NAMALWA (cell line): ENCODE measurements at places on chromosomes 7 and 10.

- no peak for DNase-seq
These were observed 26.6 kb downstream of the RHEB start for GRCh38 chr7:151493083-151493482.

GRCh38 chr10:92238586-92239098 lies 52.2 kb downstream of the CPEB3 start:
- no peak for DNase-seq

DNA sequence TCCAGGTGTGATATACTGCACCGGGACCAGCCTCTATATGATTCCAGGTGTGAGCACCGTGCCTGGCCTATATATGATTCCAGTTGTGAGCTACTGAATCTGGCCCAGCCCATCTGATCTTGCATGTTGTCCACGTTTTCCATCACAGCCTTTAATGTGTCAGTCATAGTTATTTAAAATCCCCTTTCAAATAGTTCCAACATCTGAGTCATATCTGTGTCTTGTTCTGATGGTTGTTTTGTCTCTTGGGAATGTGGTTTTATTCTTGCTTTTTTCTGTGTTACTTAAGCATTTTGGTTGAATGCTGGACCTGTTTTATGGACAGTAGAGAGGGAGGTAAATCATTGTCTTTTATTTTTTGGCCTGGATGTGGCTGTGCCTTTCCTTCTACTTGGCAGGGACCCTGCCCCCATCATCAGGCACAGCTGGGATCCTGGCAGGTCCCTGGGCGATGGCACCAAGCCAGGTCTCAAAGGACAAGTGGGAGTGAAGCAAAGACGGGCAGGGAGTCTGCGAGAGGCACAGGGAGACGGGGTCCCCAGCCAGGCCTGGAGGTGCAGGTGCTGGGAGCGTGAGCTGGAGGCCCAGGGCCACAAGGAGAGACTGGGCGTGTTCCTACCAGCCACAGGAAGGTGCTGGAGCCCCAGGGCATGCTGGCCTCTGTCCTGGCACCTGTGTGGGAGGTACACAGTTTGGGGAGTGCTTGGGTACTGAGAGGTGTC lies 94.7 kb downstream of the DYNC2I1 start:
- DNase-seq = no peak

GRCh38 chr7:155001756-155002410 lies 1.0 kb downstream of the PAXIP1 start:
- DNase-seq = peak; percentile 44

DNA sequence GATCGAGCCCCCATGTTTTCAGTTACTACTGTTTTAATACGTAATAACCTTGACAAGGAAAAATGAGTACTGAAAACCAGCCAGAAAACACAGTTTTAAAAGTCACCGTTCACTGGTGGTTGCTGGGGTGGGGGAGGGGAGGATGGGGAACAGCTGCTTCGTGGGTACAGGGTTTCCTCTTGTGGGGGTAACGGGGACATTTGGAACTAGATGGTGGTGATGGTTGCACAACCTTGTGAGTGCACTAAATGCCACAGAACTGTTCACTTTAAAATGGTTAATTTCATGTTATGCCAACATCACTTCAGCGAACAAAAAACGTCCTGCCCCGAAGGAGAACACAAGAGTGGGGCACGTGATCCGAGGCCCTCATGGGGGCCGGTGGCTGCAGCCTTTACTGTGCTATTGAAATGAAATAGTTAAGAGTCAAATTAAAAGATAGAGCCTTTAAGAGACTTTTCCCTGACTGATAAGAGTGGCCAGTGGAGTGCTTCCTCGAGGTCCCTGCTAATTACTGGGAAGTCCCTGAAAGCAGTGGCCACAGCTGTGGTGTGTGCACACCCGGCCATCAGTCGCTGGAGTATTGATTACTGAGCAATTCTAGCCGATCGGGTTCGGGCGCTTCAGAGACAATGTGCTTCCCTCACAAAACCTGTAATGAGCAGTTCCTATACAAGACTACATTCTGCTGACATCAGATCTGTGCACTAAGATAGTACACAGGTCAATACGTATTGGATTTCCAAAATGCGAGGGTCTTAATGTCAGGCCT lies 80.3 kb downstream of the EBF3 start:
- no peak for DNase-seq
